ENCODE measurements at places on chromosomes 2 and 18.

- DNase-seq = no peak
These were observed 90.1 kb downstream of the MALT1 start for GRCh38 chr18:58761241-58761969.

DNA sequence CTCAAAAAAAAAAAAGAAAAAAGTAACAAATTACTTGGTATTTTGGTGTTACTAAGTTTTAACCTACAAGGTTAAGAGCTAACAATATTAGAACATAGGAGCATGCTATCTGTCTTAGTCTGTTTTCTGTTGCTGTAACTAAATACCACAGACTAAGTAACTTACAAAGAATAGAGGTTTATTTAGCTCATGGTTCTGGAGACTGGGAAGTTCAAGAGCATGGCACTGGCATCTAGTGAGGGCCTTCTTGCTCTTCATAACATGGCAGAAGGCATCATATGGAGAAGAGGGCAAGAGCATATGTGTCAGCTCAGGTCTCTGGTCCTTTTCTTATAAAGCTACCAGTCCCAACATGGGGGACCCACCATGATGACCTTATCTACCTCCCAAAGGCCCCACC lies 36.5 kb downstream of the SMARCAL1 start:
- no peak for DNase-seq

- DNase-seq = no peak
These were observed 55.4 kb upstream of the THOC1 start for GRCh38 chr18:323253-323622.

DNA sequence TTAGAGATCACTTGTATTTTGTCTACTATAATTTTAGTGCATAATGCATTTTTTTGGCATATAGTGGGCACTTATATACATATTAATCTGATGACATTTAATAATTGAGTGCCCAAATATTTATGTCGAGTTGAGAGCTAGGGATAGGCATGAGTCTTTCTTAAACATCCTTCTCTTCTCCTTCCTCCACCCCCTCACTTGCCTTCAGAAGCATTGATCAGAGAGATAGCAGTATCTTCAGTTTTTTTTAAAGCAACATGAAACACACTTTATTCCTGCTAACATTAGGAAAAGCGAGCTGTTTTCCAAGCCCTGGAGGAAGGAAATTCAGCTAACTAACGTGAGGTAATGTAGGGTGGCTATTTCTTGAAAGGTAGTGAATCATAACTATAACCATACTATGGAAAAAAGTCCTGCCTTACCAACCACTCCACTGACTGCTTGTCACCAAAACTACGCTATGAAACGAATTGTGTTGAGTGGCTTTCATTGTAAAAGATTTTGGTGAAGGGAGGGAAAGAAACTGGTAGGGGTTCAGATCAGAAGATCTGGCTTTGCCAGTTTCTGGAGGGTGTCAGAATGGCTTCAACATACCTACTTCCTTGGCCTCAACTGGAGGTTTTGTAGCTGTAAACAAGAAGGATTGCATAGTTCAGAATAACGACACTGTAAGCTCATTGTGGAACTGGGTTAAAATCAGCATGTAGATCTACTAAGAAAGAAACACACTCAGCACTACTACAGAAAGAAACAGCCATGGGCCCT lies 2.3 kb upstream of the ITGA4 start:
- DNase-seq = no peak

DNA sequence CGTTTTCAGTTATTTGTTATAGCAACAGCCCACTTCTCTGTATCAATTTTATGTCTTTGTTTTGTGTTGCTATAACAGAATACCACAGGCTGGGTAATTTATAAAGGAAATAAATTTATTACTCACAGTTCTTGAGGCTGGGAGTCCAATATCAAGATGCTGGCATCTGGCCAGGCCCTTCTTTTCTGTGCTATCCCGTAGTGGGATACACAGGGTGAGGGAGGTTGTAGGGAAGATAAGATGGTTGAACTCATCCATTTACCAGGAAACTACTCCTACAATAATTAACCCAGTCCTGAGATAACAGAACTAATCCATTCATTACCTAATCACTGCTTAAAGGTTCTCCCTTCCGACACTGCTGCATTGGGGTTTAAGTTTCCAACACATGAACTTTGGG lies 220.7 kb downstream of the TPGS2 start:
- no peak for DNase-seq

DNA sequence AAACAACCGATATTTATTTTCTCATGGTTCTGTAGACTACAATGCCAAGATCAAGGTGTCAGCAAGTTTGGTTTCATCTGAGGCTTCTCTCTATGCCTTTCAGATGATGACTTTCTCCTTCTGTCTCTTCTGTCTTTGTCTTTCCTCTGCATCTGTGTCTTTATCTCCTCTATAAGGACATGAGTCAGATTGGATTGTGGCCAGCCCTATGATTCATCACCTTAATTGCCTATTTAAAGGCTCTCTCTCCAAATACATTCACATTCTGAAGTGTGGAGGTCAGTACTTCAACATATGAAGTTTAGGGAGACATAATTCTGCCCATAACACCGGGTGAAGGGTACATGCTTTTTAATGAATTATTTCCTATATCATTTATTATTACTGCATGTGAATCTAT lies 71.2 kb upstream of the CNTNAP5 start:
- no peak for DNase-seq

DNA sequence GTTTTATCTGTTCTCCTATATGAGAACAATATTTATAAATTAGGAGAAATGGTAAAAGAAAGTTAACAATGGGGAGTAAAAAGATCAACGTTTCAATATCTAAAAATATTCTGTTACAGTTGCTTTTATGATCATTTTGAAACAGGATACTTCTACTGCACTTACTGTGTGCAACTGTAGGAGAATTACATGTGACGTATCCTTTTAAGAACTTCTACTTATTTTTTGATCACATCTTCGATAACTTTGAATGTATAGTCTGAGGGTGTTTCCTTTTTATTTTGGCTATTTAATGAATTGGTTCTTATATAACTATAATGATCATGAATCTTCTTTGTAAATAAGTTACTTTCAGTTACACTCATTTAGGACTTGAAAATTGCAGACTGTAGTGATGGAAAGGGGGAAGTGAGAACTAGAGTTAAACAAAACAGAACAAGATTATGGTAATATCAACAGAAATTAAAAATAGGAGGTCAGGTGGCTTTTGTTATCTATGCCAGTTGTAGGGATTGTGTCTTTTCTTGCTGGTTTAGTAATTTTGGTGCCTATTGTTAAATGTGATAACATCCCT lies 109.9 kb downstream of the MSTN start:
- no peak for DNase-seq

- no peak for DNase-seq
These were observed 69.4 kb downstream of the AGAP1 start for GRCh38 chr2:235563056-235563910.

- DNase-seq = no peak
These were observed 5.7 kb upstream of the CHN1 start for GRCh38 chr2:175010848-175011254.

- DNase-seq = no peak
These were observed 76.4 kb downstream of the LTBP1 start for GRCh38 chr2:33022989-33023727.

DNA sequence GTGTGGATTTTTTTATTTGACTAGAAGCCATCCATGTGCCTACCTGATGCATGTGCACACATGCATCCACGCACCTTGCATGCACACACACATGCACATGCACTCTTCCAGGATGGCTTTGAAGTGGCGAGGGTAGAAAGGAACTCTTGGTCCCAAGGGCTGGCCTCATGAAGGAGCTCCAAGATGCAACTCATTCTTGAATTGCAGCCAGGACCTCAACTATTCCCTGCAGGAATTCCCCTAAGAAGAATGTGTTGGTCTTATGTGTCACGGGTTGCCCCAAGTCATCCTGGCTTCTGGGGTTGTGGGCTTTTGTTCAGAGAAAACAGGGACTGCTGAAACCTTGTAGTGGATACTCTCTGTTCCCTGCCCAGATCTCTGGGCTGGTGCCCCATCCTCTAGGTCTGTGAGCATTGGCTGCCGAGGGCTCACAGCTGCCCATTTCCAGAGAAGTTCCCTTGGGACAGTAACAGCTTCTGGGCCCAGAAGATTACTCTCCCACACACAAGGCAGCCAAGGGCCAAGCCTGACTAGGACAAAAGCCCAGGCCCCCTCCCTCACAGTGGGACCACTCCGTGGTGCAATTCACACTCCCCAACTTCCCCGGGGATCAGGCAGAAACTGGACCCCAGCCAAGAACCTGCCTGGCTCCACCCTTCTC lies 137.6 kb downstream of the COPS8 start:
- DNase-seq = no peak

DNA sequence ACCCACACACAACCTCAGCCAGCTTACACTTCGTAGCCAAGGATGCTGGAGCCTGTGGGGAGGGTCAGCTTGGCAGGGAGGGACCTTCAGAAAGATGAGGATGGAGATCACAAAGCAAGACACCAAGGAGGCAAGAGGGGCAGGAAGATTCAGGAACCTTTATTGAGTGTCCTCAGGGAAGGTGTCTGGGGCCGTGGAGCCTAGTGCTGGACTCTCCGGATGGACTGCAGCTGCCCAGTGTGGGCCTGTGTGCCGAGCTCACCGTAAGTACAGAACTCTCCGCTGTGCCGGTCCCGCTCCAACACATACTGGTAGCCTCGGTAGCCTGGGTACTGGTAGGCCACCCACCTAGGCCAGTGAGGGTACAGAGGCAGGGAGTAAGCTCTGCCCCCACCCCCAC lies 3.2 kb downstream of the CRYBA2 start:
- no peak for DNase-seq

- no peak for DNase-seq
These were observed 206.7 kb downstream of the TCF4 start for GRCh38 chr18:55381277-55381676.

DNA sequence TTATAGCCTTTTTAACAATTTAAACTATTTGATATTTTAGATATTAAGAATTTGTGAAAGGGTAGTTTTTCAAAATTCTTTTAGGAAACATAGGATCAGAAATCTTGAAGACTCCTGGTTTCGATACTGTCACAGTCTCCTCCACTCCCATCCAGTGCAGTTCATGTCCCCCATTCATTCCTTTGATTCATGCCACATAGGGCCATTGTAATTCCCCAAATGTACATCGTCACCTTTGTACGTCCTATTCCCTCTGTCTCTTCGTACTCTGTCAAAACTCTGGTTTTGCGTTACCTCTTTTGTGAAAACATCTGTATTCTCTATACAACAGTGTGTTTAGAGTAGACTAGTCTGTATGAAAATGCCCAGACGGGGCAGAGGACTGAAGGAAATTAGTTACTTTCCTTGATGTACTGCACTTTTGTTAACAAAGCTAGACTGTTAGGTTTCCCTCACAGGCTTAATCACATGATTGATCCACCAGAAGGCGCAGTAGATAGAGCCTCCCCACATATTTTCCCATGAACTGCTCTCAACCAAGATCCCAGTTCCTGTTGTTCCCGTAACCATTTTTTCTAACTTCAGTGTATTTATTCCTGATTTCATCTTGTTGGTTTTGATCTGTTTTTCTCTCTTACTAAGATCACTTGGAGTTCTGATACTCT lies 2.5 kb downstream of the MRPL35 start:
- DNase-seq = no peak

- DNase-seq = no peak
These were observed 652 bp downstream of the SH3YL1 start for GRCh38 chr2:263022-263738.

DNA sequence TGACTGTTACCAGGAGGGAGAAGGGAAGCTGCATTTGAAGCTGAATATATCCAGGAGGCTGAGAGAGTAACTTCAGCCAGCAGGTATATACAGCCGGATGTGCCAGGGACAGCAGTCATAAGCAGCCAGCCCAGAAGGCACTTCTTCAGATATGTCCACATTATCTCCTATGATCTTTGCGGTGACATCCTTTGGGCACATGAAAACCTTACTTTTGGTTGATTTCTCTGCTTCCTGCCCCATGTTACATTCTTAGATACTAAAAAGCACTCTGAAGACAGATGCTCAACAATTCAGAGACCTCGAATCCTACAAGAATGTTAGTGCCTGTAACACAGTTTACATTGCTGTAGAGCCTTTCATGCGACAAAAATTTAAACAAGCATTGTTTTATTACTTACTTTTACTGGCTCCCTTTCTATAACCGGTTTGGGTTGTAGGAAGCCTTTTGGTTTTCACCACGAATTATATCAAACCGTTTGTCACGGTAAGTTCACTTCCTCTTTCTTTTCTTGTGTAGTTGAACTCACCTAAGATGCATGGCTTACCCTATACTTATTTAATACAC lies 50.3 kb upstream of the TLK1 start:
- peak; percentile 34 for DNase-seq

- no peak for DNase-seq
These were observed 11.7 kb downstream of the LYPD6B start for GRCh38 chr2:149050188-149050587.

DNA sequence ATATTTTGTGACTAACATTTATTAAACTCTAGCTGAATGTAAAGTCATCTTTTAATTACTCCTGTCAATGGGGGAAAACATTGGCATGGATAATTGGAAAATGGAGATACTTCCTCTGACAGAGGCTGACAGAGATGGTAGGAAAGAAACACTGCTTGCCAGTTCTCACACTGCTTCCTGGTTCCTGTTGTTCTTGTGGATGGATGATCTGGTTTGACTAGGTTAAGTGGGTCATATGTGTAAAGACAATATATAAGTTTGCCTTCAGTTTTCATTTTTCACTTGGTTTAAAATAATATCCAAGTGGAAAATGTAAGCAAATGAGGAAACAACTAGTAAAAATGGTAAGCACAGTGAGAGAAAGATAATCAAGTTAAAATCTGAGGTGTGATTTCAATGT lies 188.8 kb upstream of the CWC22 start:
- no peak for DNase-seq

GRCh38 chr2:45834858-45835257 lies 183.4 kb downstream of the PRKCE start:
- DNase-seq = no peak

DNA sequence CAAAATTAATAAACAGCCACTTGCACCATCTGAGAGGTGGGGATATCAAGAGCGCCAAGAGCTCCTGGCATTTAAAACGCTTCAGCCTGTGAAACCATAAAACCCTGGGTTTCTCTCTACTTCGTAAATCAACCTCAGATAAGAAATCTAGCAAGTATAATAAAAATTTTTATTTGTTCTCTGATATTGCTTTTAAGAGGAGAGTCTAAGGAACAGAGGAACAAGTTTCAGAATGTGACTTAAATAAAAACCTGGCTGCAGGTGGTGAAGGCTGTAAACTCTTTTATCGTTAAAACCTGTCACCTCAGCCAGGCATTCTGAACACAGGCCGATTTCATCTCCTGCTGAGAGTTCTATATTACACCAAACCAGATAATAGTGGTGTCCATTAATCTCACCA lies 9.9 kb downstream of the DYTN start:
- DNase-seq = no peak

- no peak for DNase-seq
These were observed 87.8 kb downstream of the UPP2 start for GRCh38 chr2:158189526-158189925.

GRCh38 chr2:127261804-127262406 lies 32.0 kb downstream of the ERCC3 start:
- DNase-seq = no peak

GRCh38 chr2:212032032-212032431 lies 506.6 kb downstream of the ERBB4 start:
- DNase-seq = no peak

Data from activated T-cell treated with anti-CD3 and anti-CD28 coated beads, Interleukin-2, amount 50 U/mL, for 24 hours (primary cell).